ENCODE measurements at places on chromosomes 16 and 17.

- no peak for DNase-seq
Observed at GRCh38 chr17:13182450-13182849, 164.6 kb upstream of the ELAC2 start.

DNA sequence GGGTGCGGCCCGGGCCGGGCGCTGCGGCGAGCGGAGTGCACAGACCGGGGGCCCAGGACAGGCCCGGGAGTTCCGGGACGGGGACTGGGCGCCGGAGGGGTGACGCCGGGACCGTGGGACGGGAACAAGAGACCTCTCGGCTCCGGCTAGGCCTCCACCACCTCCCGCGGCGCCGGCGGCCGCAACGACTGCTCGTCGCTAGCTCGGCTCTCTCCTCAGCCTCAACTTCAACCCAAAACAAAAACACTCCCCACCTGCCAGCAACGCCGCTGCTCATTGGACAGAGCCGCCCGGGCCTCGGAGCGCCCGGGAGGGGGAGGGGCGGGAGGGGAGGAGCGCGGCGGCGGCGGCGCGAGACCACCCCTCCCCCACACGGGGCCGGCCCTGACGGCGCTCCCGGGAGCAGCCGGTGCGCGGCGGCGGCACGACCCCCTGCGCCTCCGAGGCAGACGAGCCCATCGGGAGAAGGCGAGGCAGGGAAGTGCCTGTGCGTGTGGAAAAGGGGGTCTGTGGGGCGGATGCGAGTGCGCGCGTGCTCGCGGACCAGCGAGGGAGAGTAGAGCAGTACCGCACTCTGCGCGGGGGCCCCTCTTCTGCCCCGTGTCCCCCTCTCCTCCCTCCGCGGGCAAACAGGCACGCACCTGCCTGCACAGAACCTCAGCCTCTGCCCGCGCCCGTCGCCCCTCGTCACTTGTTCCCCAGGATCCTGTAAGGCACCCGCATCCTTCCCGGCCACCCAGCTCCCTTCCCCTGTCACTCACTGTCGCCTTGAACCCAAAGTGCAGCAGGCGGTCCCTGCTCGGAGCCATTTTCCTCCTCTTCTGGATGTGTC, at the start of gene FBXL20:
Gene FBXL20 (minus strand): TSS at position 215 of the 832 bp plus-strand sequence. CDS start 224 bp downstream, outside the sequence.
- DNase-seq: peak; percentile 99

DNA sequence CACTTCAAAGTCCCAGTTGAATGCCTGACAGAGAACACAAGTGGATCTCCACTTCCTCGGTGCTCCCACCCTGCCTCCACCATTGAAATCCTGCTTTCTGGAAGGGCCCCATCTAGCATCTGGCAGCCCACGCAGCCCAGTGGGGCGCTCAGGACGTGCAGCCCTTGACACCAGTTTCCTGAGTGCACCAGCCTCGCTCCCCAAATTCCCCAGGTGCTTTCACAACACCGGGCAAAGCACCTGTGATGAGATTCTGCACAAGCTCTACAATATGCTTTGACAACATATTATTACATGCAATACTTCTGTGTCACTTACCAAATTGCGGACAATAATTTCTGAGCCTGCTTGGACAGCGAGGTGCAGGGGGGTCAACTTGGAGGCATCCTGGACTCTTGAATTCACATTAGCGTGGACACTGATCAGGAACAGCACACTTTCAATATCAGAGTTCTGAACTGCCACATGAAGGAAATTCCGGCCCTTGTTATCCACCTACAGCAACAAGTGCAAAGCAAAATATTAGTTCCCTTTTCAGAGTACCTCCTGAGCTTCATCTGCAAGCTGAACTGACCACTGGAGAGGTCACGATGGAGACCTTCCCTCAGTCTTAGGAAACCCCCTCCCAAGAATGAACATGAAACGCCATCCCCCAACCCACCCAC, 33.9 kb downstream of the CYB5D2 start:
- no peak for DNase-seq

GRCh38 chr16:16028311-16028999, 79.0 kb downstream of the ABCC1 start:
- no peak for DNase-seq

DNA sequence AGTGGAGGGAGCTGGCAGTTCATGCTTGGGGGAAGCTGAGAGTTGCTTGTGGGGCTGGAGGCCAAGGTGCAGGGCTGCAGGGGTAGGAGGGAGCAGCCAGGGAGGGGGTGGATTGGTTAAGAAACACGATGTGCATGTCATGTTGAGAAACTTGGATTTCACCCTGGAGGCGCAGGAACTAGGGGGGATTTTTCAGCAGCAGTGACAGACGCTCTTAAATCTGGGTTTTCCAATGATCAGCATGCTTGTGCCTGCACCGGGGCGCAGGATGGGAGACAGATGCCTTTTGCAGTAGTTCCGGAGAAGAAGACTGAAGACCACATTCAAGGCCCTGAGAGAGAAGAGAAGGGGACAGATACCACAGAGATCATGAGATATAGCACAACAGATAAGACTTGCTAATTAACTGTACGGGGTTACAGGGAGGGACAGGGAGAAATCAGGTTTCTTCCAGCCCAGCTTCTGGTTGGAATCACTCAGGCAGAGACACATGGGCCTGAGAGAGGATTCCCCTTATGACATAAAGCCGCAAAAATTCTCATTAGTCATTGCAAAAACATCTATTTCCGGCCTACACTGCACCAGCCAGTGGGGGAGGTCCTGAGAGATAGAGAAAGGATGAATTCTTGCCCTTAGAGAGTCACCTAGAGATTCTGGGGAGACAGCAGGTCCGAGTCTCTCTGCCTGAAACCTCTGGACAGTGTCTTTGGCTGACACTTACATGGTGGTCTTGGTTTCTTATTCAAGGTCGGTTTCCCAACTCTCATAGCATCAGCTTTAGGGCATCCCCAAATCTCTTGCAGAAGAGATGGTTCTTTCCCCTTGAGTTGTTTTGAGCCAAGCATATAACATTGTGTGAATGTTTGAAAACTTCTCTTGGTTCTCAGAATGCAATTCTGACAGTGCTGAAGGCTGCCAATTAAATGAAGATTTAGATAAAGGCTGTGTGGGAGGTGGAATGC, 27.1 kb downstream of the CDH13 start:
- DNase-seq: peak; percentile 84
